ENCODE measurements at places on chromosomes 1 and 21. TPM values are rescaled to one million over a fixed set of nuclear protein-coding genes. Genes with fewer than 3 reads are reported as not detected.

Gene KIF26B
- 1.1 TPM for total RNA-seq

- no peak for DNase-seq
Observed at GRCh38 chr1:44636688-44637598, 37.3 kb downstream of the TMEM53 start.

DNA sequence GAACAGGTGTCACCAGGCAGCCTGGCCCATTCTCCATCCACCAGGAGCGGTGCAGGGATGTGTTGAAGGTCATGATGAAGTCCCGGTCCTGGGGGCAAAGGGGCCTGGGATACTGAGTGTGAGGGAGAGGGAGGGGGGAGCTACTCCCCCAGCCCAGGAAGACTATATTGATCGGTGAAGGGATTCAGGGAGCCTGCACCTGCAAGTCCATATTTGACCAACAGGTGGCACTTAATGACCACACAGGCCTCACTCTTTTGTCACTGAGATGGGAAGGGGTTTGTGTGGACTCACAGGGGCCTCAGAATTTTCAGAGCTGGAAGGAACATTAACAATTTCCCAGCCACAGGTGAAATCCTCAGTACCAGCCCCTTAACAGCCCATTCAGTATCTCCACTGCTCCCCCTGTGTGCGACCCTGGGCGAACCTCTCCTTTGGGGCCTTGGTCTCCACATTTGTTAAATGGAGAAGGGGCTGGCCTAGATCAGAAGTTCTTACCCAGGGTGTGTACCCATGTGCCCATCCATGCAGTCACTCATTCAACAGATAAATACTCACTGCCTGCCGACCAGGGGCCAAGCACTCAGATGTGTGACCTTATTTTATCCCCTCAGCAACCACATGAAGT lies 55.6 kb downstream of the NKAIN1 start:
- DNase-seq, result peak; percentile 25

Gene LMX1A
- total RNA-seq, result not detected

GRCh38 chr1:38028105-38028591 lies 15.6 kb downstream of the UTP11 start:
- DNase-seq, result no peak

DNA sequence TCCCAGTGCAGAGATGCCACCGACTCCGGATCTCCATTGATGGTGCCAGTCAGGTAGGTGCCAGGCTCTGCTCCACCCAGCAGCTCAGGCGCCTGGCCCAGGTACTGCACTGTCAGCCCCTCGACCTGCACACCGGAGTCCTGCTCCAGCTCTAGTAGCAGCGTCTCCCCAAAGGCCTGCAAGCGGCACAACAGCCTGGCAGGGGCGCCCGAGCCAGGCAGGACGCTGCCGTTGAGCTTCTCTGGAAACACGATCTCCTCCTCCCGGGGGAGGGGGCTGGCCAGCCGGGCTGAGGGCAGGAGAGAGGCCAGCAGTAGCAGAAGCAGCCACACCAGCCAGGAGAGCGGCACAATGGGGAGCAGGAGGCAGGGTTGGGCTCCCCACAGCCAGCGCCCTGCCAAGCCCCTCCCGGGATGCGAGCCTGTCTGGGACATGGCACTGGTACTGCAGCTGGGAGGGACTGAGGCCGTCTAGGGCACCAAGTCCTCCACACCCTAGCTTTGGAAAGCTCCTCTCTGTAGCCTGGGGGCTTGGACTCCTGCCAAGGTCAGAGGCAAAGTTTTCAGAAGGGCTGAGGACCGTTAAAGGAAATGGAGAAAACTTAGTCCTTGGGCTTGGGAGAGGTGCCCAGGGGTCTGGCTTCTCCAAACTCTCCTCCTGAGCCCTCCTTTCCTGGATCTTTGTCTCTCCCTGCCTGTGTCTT lies 509 bp downstream of the ADAMTS4 start:
- no peak for DNase-seq

Gene CR1
- total RNA-seq, result not detected

- DNase-seq, result no peak
Observed at GRCh38 chr1:178580096-178580495, 67.2 kb downstream of the TEX35 start.

GRCh38 chr1:27049100-27049499 lies 36.5 kb upstream of the TENT5B start:
- DNase-seq, result no peak

DNA sequence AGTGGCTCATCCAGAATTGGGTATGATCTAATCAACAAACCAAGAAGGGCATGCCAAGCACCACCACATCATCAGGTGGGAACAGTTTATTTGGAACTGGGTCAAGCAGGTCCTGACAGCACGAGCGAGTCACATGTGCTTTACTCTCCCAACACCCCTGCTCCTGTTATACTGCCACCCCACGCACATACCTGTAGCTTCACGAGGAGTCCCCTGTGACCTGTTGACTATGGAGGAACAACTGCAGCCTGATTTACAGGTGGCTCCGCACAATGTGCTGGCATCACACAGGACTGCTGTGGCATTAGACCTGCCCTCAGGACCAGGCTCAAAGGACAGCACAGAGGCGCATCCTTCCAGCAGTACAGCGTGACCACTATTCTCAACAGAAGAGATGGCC lies 70.8 kb upstream of the LRRN2 start:
- no peak for DNase-seq

Gene KLF17
- not detected for total RNA-seq

- peak; percentile 31 for DNase-seq
Observed at GRCh38 chr1:181135815-181136737, 47.6 kb downstream of the IER5 start.

- DNase-seq, result no peak
Observed at GRCh38 chr1:164703960-164704411, 145.0 kb downstream of the PBX1 start.

DNA sequence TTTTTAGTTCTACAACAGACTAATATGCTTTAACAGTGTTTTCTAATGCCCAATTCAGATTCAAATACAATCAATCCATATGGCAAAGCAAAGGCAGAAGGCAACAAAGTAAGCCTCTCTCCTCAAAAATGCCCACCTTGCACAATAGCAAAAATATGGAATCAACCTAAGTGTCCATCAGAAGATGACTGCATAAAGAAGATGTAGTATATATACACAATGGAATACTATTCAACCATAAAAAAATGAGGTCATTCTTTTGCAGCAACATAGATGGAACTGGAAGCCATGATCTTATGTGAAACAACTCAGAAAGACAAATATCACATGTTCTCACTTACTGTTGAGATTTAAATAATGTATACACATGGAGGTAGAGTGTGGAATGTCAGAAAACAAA lies 80.7 kb downstream of the EIF4G3 start:
- no peak for DNase-seq

Gene TRPM2
- not detected for total RNA-seq

Gene SPRR1A
- total RNA-seq, result not detected

Gene GSTM1
- total RNA-seq, result not detected

Gene SGIP1
- total RNA-seq, result 26.8 TPM

- no peak for DNase-seq
Observed at GRCh38 chr1:167517535-167518330, 596 bp downstream of the CD247 start.

Gene XCL1
- not detected for total RNA-seq

- no peak for DNase-seq
Observed at GRCh38 chr1:202159534-202160371, 649 bp downstream of the PTPN7 start.

DNA sequence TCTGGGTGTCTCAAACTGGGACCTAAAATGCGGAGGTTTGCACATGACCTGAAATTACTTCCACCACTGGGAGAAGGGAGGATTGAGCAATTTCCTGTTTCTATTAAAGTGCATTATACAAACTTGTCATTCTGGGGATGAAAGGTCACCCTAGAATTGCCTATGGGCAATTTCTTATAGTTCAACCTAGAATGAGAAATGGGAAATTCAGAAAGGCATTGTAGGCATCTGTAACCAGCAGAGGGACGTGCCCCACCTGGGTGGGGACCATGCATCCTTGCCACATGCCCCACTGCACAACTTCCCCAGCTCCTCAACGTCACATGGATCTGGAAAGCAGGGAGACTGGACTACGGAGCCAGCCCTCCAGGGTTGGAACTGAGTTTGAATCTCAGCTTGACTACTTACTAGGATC lies 47.0 kb downstream of the MRPL39 start:
- no peak for DNase-seq

- no peak for DNase-seq
Observed at GRCh38 chr1:69911301-69911801, 294.0 kb downstream of the LRRC40 start.

DNA sequence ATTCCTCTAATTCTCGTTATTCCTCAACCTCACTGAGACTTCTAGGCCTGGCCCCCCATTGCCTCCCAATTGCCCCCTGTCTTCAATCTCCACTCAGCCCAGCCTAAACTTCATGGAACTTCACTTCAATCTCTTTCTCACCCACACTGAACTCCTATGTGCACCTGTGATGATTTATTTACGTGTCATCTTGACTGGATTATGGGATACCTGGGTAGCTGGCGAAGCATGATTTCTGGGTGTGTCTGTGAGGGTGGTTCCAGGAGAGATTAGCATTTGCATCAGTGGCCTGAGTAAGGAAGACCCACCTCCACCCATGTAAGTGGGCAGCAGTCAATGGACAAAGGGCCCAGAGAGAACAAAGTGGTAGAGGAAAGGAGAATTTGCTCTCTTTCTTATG lies 587.0 kb downstream of the NPHP4 start:
- DNase-seq, result no peak

- DNase-seq, result no peak
Observed at GRCh38 chr1:150001415-150001814, 9.1 kb downstream of the OTUD7B start.

- DNase-seq, result no peak
Observed at GRCh38 chr21:46141767-46142581, 13.4 kb downstream of the FTCD start.

GRCh38 chr1:119815361-119815760 lies 4.1 kb upstream of the REG4 start:
- DNase-seq, result no peak

Gene SYPL2
- total RNA-seq, result not detected

Gene KCNA3
- total RNA-seq, result not detected

DNA sequence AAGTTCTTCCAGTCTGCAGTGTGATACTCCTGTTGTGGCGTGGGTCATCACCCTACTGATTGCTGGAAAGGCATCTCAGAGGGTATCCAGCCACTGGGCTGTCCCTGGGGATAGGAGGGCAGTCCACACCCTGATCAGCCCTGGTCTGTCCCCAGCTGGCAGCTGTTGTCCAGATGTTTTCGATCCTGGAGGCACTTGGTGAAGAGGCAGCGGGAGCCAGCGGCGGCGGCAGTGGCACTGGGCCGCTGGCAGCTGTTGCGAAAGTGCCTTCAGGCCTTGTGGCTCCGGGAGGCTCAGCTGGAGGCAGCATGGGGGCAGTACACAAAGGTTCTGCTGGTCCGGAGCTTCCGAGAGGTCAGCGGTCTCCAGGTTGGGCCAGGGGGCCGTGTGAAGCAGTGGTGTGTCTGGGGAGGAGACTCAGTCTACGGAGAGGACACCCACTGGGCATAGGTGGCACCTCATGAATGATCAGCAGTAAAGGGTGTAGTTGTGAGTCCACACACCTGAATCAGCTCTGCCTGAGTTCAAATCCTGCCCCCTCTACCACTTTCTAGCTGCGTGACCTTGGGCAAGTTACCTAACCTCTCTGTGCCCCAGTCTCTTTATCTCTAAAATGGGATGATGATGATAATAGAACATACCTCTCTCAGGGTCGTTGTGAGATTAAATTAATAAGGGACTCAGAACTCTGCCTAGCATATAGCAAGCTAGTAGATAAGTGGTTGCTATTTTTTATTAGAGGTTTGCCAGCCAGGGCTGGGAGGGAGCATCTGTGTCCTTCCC lies 6.1 kb downstream of the C1orf167 start:
- no peak for DNase-seq

DNA sequence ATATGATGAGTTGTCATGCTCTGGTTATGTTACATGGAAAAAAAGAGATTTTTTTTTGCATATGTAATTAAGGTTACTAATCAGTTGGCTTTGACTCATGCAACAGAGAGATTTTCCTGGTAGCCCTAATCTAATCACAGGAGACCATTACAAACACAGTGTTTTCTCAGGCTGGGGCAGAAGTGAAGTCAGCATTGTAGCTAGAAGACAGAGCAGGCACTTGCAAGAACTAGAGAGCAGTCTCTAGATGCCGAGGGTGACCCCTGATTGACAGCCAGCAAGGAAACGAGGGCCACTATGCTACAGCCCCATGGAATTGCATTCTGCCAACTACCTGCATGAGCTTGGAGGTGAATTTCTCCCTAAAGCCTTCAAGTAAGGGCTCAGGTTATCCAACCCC lies 151.3 kb downstream of the RUNX1 start:
- DNase-seq, result no peak

DNA sequence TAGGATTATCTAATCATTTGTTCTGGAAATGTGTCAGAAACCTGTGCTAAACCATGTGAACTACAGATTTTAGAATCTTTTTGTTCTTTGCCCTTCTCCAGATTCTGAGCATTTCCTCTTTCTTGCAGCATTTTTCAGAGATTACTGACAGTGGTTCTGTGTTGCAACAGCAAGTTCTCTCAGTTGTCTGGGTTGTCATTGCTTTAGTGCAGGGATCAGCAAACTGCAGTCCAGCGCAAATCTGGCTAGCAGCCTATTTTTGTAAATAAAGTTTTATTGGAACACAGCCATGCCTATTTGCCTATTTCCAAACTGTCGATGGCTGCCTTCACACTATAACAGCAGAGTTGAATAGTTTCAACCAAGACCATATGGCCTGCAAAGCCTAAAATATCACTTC lies 66.3 kb upstream of the LRRC8D start:
- DNase-seq, result no peak

Gene GBP1
- total RNA-seq, result 0.07 TPM

- no peak for DNase-seq
Observed at GRCh38 chr1:63703701-63704107, 70.1 kb upstream of the ROR1 start.

- no peak for DNase-seq
Observed at GRCh38 chr1:7257225-7257624, 472.0 kb downstream of the CAMTA1 start.

Gene IRF6
- total RNA-seq, result not detected

Gene CHI3L2
- total RNA-seq, result not detected

Gene TRIM17
- not detected for total RNA-seq

- DNase-seq, result no peak
Observed at GRCh38 chr1:19416921-19417470, 68.3 kb downstream of the CAPZB start.

All from Caki2 (cell line).